Ascending aorta (tissue), 2 donors: ENCODE measurements at places on chromosomes 5 and 9.

- H3K27me3 ChIP-seq = no peaks in the 10 kb centered on the region
- peaks cover 5% of the 10 kb centered on the region for H3K4me1 ChIP-seq
- H3K4me3 ChIP-seq = no peak overlapping the region
- H3K36me3 ChIP-seq = no peaks in the 10 kb centered on the region
- no peak for DNase-seq
- H3K27ac ChIP-seq = no peak overlapping the region
Observed at GRCh38 chr5:132821791-132822190, 8.7 kb downstream of the SHROOM1 start.

- no peaks in the 10 kb centered on the region for H3K27me3 ChIP-seq
- peaks cover 18% of the 10 kb centered on the region for H3K4me1 ChIP-seq
- peak overlapping the region; percentile 92 for H3K4me3 ChIP-seq
- DNase-seq = peak; percentile 84
Observed at GRCh38 chr9:19229595-19230354, 718 bp upstream of the DENND4C start.

GRCh38 chr5:95920822-95921221 is 40.8 kb downstream of the ELL2 start:
- no peak for DNase-seq
- H3K4me3 ChIP-seq = no peak overlapping the region
- peaks cover 29% of the 10 kb centered on the region for H3K4me1 ChIP-seq
- H3K27me3 ChIP-seq = no peaks in the 10 kb centered on the region
- no peak overlapping the region for H3K27ac ChIP-seq

DNA sequence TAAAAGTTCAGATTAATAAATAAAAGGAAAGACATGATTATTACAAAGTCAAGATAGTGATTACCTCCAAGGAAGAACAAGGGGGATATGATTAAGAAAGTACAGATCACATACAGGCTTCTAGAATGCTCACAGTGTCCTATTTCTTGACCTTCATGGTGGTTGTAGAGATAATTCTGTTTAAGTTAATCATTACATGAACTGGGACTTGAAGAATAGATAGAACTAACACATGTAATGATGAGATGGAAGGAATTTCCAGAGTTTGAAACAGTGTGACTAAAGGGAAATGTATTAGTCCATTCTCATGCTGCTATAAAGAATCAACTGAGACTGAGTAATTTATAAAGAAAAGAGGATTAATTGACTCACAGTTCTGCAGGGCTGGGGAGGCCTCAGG is 72.7 kb downstream of the LURAP1L start:
- H3K27ac ChIP-seq = no peak overlapping the region
- no peak overlapping the region for H3K4me3 ChIP-seq
- H3K36me3 ChIP-seq = no peaks in the 10 kb centered on the region
- no peak for DNase-seq
- H3K4me1 ChIP-seq = no peaks in the 10 kb centered on the region
- H3K27me3 ChIP-seq = no peaks in the 10 kb centered on the region

GRCh38 chr5:61182449-61182848 is 20.2 kb upstream of the SMIM15 start:
- no peak overlapping the region for H3K27ac ChIP-seq
- H3K36me3 ChIP-seq = no peaks in the 10 kb centered on the region
- H3K27me3 ChIP-seq = no peaks in the 10 kb centered on the region
- H3K4me3 ChIP-seq = no peak overlapping the region

DNA sequence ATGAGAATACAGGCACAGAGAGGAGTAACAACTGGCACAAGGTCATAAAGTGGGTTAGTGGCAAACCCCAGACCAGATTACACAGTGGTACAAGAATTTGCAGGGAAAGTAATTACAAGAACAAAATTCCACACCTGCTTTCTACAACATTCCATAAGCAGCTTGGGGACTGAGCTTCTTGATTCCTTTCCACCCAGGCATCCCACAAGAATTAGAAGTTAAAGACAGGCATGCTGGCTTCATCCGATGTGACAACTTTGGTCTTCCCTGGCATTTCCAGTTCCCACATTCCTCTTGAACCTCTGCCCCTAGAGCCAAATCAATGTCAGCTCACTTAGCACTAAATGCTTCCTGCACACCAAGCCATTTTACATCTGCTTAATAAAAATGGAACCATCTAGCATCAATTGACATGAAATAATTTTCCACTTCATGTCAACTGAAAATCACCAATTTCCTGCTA is 435.8 kb upstream of the PAPPA start:
- no peaks in the 10 kb centered on the region for H3K27me3 ChIP-seq
- H3K4me3 ChIP-seq = no peak overlapping the region
- DNase-seq = no peak
- H3K27ac ChIP-seq = no peak overlapping the region

DNA sequence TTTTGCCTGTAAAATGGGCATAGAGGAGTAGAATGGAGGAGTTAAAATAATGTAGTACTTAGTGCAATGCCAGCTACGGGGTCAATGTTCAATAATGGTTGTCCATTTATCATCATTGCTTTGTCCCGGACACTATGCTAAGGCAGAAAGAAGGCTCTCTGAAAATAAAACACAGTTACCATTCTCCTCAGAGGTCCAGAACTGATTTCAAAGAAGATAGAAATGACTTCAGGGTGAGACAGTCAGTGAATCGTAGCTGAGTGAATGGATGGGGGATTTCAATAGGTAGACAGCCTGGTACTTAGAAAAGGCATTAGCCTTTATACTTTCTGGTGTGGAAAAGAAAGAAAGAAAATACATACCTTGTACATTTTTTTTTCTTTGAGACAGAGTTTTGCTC is 1.2 kb upstream of the AK3 start:
- peaks cover 17% of the 10 kb centered on the region for H3K4me1 ChIP-seq
- H3K36me3 ChIP-seq = no peaks in the 10 kb centered on the region
- no peak for DNase-seq
- H3K27me3 ChIP-seq = no peaks in the 10 kb centered on the region
- no peak overlapping the region for H3K4me3 ChIP-seq
- H3K27ac ChIP-seq = peak overlapping the region; percentile 86

- H3K27ac ChIP-seq = no peak overlapping the region
- H3K36me3 ChIP-seq = no peaks in the 10 kb centered on the region
- no peaks in the 10 kb centered on the region for H3K4me1 ChIP-seq
- H3K4me3 ChIP-seq = no peak overlapping the region
- DNase-seq = no peak
Observed at GRCh38 chr9:75033791-75034473, 5.8 kb upstream of the CARNMT1 start.

DNA sequence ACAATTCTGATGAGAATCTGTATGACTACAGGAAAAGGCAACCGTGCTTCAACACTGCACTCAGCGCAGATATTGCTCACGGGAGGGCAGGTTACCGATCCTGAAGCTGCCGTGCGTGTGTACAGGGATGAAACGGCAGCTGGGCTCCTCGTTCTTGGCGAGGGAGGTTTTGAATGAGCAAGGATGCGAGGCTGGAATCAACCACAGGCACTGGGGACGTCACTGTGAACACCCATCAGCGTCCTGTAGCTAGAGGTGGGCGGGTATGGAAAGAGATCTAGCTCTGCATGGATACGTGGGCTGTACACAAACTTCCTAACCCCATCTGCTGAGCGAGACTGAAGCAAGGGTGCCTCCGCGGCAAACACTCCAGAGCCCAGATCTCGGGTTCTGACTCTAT is 84.3 kb upstream of the COL5A1 start:
- no peaks in the 10 kb centered on the region for H3K36me3 ChIP-seq
- H3K4me1 ChIP-seq = peaks cover 10% of the 10 kb centered on the region
- DNase-seq = peak; percentile 44
- H3K27me3 ChIP-seq = no peaks in the 10 kb centered on the region

DNA sequence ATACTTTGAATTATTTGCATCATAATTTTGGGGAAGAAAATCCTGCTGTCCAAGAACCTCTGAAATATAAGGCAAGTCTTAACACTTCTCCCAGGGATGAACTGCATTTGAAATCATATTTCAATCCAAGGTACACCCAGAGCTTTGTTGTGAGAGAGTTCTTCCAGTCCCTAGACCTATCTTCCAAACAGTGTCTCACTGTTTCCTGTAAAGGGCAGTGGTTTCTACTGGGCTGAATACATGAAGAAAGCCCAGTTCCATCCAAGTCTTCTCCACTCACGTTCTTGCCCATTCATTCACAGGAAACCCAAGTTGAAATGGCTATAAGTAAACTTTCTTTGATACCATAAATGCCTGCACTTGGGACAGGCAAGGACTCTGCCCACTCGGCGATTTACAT is 108.3 kb upstream of the LHFPL2 start:
- no peaks in the 10 kb centered on the region for H3K4me1 ChIP-seq
- H3K27ac ChIP-seq = no peak overlapping the region
- no peaks in the 10 kb centered on the region for H3K36me3 ChIP-seq
- DNase-seq = no peak

GRCh38 chr9:81239388-81239787 is 450.0 kb downstream of the TLE1 start:
- H3K4me3 ChIP-seq = no peak overlapping the region
- no peaks in the 10 kb centered on the region for H3K27me3 ChIP-seq
- DNase-seq = no peak
- H3K36me3 ChIP-seq = no peaks in the 10 kb centered on the region
- no peaks in the 10 kb centered on the region for H3K4me1 ChIP-seq

- no peaks in the 10 kb centered on the region for H3K36me3 ChIP-seq
- no peaks in the 10 kb centered on the region for H3K27me3 ChIP-seq
- peak; percentile 68 for DNase-seq
- H3K4me1 ChIP-seq = no peaks in the 10 kb centered on the region
- H3K27ac ChIP-seq = no peak overlapping the region
- no peak overlapping the region for H3K4me3 ChIP-seq
Observed at GRCh38 chr5:125198270-125198974, 452.0 kb upstream of the ZNF608 start.

DNA sequence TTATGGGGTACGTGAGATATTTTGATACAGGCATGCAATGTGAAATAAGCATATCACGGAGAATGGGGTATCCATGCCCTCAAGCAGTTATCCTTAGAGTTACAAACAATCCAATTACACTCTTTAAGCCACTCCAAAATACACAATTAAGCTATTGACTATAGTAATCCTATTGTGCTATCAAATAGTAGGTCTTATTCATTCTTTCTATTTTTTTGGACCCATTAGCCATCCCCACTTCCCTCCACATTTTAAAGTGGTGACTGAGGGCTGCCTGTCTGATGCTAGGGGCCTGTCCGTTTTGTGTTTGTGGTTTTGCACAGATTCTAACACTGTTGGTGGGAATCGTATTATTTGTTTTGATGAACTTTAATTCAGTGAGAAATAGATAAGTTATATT is 129.7 kb upstream of the DHFR start:
- no peak for DNase-seq
- H3K4me1 ChIP-seq = no peaks in the 10 kb centered on the region
- H3K27ac ChIP-seq = no peak overlapping the region
- peaks cover 19% of the 10 kb centered on the region for H3K36me3 ChIP-seq
- no peaks in the 10 kb centered on the region for H3K27me3 ChIP-seq

DNA sequence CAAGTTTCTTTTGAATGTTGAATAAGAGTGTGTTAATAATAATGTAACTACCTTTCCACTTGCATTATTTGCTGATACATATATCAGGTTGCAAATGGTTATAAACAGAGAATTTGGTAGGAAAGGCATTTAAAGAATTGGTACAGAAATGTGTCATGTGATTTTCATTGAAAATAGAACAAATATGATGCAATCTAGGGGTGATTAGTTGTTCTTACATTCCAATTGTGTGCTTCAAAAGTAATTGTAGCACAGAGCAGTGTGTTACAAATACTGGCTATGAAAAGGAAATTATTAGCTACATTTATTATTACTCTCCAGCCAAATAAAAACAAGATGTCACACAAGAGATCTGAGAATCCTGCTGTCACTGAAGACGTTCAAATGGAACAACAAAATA is 61.8 kb upstream of the PRDM9 start:
- no peaks in the 10 kb centered on the region for H3K36me3 ChIP-seq
- DNase-seq = no peak
- H3K4me1 ChIP-seq = no peaks in the 10 kb centered on the region
- no peak overlapping the region for H3K27ac ChIP-seq
- no peaks in the 10 kb centered on the region for H3K27me3 ChIP-seq

DNA sequence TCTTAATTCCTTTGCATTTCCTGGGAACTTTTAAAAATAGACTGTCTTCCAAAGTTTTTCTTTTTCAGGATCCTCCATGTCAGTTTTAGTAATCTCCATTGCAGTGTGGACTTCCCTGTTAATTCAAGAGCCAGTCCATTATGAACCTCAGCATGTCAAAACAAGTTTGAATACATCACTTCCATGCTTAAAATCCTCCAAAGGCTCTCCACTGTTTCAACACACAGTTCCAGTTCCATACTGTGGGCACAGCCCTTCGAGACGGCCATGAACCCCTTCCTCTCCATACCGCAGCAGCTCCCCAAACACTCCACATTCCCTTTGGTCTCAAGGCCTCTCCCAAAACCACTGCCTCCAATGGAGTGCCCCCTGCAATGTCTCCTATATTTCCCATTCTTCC is 19.5 kb downstream of the LIFR start:
- no peak for DNase-seq
- H3K4me1 ChIP-seq = no peaks in the 10 kb centered on the region
- H3K36me3 ChIP-seq = no peaks in the 10 kb centered on the region

GRCh38 chr5:175457466-175457865 is 13.5 kb upstream of the DRD1 start:
- H3K27ac ChIP-seq = no peak overlapping the region
- H3K4me1 ChIP-seq = no peaks in the 10 kb centered on the region
- no peak overlapping the region for H3K4me3 ChIP-seq
- H3K27me3 ChIP-seq = no peaks in the 10 kb centered on the region
- no peak for DNase-seq

DNA sequence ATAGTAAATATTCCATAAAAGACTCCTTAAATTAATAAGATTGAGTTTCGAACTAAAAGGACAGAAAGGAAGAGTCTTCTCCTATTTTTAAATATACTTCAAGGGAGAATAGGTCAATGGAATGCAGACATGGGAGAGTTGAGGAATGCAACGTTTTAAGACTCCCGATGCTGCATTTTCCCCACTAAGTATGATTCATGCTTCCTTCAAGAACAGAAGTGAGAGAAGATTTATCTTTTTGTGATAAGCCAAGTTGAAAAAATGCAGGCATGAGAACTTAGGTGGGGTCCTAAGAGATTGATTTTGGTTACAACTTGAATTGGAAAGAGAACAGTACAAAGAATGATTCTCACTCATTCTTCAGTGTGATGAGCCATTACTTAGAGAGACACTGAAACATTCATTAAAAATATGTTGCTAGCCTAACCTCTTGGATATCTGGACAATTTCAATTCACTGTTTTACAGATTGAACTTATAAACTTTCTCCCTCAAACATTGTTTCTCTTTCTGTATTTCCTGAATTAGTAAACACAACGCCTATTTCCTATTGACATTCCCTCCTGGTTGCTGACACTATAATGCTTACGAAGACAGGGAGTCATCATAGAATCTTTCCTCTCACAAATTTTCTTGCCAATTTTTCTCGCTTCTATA is 1666.1 kb upstream of the WWC1 start:
- DNase-seq = no peak
- no peaks in the 10 kb centered on the region for H3K4me1 ChIP-seq
- no peaks in the 10 kb centered on the region for H3K36me3 ChIP-seq

GRCh38 chr5:164672205-164672604 is 1166.8 kb downstream of the MAT2B start:
- no peaks in the 10 kb centered on the region for H3K27me3 ChIP-seq
- no peak overlapping the region for H3K4me3 ChIP-seq
- no peaks in the 10 kb centered on the region for H3K4me1 ChIP-seq
- no peaks in the 10 kb centered on the region for H3K36me3 ChIP-seq
- no peak overlapping the region for H3K27ac ChIP-seq

GRCh38 chr5:137341831-137342230 is 157.3 kb downstream of the SPOCK1 start:
- no peak for DNase-seq
- H3K27me3 ChIP-seq = no peaks in the 10 kb centered on the region
- H3K27ac ChIP-seq = no peak overlapping the region
- no peaks in the 10 kb centered on the region for H3K36me3 ChIP-seq
- no peak overlapping the region for H3K4me3 ChIP-seq
